Epithelial cell of proximal tubule (primary cell): ENCODE measurements at places on chromosomes 3 and 15. TPM values are rescaled to one million over a fixed set of nuclear protein-coding genes. Genes with fewer than 3 reads are reported as not detected.

DNA sequence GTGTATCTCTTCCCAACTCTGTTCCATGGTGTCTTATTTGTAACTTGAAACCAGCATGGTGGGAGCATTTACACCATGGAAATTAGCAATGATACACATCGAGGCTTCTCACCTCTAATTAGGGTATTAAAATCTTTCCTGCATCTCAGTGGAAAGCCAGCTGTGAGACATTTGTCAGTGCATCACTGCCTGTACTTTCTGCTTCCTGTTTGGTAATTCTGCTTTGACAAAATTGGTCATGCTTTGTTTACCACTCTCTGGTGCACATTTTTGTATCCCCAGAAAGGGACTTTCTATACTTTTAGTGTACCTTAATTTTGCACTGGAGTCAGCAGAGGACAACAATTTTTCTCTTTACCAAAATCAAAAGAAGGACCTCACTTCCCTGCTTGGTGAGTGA lies 402.1 kb downstream of the PDCD6IP start:
- no peak for DNase-seq

- no peak for DNase-seq
Measured at GRCh38 chr3:119759962-119760361, 21.9 kb upstream of the NR1I2 start.

SCN5A gene
- total RNA-seq: 1.3 and 1.7 TPM in 2 replicates

TMCO5A gene
- total RNA-seq: not detected in 2 replicates

ADAMTS9 gene
- 16.9 and 92.7 TPM in 2 replicates for total RNA-seq
